Mammary epithelial cell (primary cell): ENCODE measurements at places on chromosomes 2 and 18.

DNA sequence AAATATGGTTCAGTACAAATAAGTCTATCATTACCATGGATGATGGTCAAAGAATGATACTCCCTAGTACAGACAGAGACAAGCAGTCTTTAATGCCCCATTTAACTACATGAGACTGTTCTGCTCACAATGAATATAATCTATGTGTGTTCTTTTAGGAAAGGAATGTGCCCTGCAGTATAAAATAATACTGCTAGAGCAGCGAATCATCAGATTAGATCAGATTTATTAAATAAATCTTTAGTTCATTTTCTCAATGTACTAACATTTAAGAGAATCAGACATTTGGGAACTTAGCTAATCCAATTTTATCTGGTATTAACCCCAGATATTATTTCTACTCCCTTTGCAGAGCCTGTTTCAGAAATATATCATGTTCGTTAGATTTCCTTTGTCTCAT is 272.0 kb upstream of the GCFC2 start:
- no peak for DNase-seq

- DNase-seq, result no peak
Observed at GRCh38 chr2:169900686-169901085, 73.4 kb downstream of the UBR3 start.

- no peak for DNase-seq
Observed at GRCh38 chr2:17573804-17574175, 33.3 kb downstream of the VSNL1 start.

DNA sequence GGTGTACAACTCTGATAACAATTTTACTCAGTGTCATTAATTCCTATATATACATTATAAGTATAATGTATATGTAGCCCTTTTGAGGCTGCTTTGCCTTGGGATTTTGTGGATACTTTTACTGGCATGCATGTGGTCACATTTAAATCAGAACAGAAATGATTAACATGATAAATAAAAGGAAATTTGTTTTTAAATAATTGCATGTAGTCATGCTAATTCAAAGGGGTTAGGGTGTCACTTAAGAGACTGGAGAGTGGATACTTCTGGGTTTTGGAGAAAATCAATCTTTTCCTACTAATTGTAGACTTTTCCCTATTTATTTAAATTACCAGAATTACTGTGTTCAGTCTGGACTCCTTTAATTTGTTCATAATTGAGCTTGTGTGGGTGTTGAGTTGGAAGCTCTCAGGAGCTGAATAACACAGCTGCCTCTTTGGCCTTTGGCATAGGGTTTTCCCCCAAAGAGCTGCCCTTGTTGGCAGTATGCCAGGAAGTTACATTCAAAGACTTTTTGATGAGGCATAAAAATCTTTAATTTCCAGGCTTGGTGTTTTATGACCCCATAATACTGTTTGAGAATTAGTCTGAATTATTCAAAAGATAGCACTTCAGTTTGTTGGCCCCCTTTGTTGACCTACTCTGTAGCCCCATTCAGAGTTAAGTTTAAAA is 484.7 kb upstream of the NRP2 start:
- no peak for DNase-seq

- DNase-seq, result no peak
Observed at GRCh38 chr2:67516362-67516761, 119.2 kb downstream of the ETAA1 start.

DNA sequence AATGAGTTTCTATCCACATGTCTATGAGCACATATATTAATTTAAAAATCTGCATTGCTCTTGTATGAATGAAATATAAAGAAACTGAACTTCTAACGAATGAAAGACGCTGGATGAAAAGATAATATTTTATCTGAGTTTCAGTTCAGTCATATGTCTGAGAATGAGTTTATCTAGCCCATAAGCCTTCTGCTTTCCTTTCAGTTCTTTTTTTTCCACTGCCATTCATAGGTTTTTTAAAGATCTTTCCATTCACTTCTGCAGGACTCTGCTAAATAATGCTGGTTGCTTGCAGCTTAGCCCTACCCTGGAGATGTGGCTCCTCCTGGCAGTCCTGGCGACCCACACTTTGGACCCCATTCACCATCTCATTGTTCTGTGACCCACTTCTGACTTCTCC is 109.0 kb downstream of the BCL2 start:
- no peak for DNase-seq

- DNase-seq, result no peak
Observed at GRCh38 chr18:53426666-53427184, 797.7 kb downstream of the MBD2 start.

DNA sequence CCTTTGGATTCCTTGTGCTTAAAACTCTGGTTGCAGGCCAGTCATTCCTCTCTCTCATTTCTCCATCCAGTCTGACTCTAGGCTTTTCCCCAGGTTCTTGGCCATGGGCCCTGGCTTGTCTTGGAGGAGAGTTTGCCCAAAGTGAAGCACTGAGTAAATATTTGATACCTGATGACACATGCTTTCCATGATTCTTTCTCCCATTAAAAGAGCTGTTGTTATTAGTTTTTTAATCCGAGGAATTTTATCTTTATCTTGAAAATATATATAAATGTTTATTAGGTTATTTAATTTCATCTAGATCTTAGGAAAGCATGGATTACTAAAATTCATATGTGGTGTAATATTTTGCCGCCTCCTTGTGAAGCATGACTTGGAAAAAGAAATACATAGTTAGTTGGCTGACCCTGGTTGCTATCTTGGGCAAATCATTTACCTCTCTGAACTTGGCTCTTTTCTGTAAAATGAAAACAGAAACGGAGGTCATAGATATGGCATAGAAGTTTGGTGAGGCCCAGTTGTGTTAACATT is 650.1 kb downstream of the SLC4A3 start:
- DNase-seq, result peak; percentile 85

- no peak for DNase-seq
Observed at GRCh38 chr18:5393779-5394178, 98.3 kb upstream of the ZBTB14 start.

DNA sequence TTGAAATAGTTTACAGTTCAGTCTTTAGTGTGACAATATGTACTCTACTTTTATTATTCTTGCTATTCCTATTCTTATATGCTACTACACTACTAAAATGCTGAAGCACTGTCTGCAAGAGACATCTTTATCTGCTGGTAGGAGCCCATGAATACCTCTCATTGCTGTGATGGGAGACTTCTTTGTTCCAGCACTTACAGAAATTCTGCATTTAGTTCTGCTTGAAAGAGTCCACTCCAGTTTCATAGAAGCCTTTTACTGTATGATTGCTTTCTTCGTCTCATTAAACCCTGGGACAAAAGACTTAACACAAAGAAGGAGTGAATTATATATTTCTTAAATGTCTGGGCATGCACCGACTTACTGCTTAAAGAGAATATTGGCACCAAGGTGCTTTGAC is 272.7 kb downstream of the CD226 start:
- DNase-seq, result no peak

DNA sequence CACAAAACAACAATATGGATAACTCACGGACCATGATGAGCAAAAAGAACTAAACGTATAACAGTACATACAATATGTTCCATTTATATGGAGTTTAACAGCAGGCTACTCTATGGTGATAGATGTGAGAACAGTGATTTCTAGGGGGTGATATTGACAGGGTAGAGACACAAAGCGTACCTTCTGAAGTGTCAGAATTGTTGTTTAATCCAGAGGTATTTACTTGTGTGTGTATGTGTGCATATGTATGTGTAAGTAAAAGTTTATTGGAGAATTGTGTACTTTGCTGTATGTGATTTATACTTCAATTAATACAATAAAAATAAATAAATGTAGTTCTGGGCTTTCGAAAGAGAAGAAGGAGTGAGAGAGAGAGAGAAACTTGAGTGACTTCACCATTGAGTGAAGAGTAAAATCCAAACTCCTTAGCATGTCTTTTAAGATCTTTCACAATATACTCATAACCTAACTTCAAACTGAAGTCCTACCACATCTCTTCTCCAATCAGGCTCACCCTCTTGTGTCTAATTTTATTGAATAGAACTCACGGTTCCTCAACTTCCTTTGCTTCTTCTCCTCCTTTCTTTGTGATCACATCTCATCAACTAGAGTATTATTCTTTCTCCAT is 126.0 kb upstream of the KLF7 start:
- no peak for DNase-seq

DNA sequence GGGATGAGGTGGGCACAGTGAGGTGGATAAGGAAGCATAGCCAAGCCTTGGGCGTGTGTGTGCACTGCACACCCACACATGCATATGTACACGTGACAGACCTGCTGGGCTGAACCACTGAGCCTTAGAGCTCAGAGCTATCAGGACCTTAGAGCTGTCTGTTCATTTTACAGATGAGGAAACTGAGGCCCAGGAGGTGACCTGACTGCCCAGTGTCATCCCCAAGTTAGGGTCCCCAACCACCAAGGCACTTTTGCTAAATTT is 8.2 kb upstream of the SNED1 start:
- no peak for DNase-seq

- peak; percentile 61 for DNase-seq
Observed at GRCh38 chr2:32991091-32991845, 44.5 kb downstream of the LTBP1 start.

DNA sequence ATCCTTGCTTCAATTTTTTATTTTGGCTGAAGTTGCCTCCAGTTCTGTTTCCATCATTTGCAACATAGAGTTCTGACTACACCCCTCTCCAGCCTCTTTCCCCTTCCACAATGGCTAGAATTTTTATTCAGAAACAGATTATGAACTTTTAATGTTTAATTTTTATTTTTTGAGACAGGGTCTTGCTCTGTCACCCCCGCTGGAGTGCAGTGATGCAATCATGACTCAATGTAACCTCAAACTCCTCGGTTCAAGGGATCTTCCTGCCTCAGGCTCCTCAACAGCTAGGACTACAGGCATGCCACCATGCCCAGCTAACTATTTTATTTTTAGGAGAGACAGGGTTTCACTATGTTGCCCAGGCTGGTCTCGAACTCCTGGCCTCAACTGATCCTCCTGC is 2.8 kb downstream of the NTSR2 start:
- no peak for DNase-seq

- no peak for DNase-seq
Observed at GRCh38 chr18:46920067-46920466, 2.7 kb downstream of the KATNAL2 start.

DNA sequence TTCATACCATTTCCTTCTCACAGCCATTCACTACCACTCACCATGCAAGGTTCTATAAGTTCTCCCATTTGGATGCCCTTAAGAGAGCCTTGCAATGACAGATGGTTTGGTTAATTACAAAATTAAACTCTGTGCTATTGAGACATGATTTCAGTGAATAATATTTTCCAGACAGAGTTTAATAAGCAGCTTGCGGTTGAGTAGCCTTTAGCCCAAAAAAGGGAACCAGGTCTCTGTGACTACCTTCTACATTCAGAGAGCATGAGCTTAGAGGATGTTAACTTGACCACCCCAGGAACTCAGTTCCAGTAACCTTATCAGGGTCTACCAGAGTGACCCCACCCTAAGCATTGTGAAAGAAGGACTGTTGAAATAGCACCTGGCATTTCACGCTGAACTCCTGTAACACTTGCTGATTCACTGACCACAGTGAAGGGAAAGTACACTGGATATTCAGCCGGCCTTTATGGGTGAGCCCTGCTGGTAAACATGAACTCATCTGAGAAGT is 1173.1 kb upstream of the ZEB2 start:
- peak; percentile 97 for DNase-seq

DNA sequence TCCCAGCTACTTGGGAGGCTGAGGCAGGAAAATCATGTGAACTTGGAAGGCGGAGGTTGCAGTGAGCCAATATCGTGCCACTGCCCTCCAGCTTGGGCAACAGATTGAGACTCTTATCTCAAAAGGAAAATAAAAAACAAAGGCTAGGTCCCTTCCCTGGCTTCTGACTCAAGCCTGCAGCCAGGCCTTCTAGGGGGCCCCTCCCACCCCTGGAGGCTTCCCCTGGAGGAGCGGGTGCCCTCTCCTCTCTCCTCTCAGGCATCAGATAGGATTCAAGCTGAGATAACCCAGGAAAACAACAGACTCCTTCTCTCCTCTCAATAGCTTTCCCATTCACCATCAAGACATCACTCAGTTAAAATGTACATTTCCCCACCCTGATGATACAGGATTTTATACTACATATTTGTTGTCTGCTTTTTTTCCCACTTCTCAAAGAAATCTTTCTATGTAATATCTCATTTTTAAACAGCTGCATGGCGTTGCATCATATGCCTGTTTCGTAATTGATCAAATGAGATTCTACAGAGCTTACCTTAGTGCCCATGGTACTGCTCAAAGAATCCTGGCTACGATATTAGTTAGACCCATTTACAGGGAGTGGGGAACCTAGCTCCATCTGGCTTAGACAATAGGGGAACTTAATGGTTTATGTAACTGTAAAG is 20.6 kb upstream of the C2orf72 start:
- DNase-seq, result no peak

DNA sequence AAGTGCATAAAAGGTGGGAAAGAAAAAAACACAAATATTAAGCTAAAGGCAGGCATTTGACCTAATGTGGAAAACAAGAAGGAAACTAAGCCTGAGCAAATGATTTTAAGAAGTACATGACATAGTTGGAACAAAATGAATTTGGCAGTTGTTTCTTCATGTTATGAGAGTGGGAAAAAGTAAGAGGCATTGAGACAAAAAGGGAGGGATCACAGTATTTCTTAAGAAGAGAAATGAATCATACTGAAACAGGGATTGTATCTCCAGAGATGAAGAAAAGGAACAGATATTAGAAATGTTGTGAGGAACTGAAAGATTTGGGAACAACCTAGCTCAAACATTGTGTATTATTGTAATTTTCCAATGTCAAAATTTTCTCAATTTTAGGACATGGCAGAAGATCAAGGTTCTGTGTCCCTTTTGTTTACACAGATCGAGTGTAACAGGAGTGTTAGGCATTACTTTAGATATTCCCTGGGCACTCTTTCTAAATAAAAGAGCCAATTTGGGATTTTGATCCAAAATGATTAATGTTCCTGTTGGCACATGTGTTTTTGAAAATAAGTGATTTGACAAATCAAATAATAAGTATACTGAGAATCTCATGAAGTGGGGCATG is 98.6 kb downstream of the CALCRL start:
- DNase-seq, result peak; percentile 23

- DNase-seq, result no peak
Observed at GRCh38 chr2:1010415-1010930, 59.8 kb downstream of the SNTG2 start.

DNA sequence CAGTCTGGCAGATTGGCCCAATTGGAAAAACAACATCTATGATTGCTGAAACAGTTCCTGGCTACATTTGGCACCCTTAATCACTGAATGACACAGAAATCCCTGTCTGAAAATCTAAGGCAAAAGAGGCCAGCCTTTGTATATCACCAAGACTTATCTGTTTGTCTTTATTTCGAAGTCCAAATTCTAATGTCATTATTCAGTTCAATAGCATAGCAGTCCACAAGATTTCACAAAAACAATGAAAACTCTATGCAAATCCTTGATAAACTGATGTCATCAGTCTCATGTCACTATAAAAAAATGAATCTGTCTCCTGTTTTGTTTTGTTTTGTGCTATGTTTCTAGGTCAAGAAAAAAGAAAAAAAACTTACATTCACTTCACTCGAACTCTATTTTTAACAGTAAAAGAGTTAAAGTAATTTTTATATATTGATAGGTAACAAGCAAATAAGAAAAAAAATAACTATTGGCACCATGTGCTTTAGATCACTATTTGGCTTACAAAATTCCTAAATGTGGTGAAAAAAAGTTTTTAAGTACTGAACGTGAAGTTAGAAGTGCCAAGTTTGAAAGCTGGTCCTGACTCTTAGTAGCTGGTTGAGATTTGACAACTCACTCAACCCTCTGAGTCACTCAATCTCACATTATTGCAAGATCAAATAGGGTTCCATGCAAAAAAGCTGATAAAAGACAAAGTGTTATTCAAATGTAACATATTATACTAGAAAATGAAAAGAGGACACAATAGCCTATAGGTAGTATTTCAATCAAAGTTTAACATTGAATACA is 359.3 kb downstream of the IRS1 start:
- DNase-seq, result no peak

GRCh38 chr2:8242739-8243138 is 439.1 kb upstream of the ID2 start:
- no peak for DNase-seq
